ENCODE measurements at places on chromosomes 1 and 21.
A peak's percentile ranks its signal among the peaks of the same experiment; 100 is the strongest.

DNA sequence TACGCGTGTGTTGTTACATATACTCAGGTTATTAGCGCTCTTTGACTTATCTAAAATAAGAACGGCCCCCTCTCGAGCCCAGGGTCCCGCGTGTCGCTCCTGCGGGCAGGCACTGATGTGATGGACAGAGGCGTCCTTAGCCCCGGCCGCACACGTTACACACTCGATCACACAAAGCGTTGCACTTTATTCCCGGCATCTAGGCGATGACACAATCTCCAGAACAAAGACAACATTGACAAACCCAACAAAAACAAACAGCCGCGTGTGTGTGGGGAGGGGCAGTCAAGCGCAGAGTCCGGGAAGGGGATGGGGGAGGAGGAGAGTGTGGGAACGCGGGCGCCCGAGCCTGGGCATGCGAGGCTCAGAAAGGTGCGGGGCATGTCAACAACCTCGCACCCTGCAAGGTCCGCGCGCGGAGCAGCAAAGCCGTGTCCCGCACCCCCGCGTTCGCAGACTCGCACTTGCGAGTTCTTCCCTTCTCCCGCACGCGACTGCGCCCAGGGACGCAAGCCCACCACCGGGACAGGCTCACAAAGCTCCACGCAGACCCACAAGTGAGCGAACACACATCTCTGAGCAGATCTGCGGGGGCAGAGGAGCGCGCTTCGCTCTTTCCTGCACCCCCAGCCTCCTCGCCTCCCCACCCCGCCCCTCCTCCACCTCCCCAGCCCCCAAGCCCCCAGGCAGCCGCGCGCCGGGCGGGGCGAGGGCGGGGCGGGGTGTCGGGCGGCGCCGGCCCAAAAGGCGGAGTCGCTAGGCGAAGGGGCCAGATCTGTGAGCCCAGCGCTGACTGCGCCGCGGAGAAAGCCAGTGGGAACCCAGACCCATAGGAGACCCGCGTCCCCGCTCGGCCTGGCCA is at the start of gene EFNA1:
Gene EFNA1, plus strand, starts transcription at position 772 of the 862 bp plus-strand sequence. CDS start 102 bp downstream, outside the sequence.
- no peak for DNase-seq

DNA sequence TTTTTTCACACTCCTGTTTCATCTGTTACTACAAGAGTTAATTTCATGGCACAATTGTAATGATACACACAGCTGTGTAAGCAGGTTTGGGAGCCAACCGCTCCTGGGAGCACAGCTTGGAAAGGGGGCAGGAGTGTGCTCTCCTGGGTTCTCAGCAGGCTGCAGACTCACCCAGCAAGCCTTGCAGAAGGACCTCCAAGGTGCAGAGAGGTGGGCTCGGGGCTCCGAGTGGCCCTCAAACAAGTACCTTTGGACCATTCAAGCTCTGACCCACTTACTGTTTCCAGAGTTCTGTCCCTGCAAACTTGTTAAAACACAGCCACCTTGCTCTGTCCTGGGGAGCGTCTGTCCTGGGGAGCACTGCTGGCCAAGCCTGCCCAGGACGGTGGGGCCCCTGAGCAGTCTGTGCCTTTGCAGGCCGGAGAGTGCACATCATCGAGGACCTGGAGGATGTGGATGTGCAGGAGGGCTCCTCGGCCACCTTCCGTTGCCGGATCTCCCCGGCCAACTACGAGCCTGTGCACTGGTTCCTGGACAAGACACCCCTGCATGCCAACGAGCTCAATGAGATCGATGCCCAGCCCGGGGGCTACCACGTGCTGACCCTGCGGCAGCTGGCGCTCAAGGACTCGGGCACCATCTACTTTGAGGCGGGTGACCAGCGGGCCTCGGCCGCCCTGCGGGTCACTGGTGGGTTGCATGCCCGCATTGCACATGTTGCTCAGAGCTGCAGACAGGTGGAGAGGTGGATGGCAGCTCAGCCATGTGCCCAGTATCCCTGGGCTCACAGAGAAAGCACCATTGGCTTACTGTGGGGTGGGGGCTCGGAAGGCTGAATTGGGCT is 78.0 kb downstream of the OBSCN start:
- DNase-seq = no peak

GRCh38 chr21:31922881-31923280 is 50.1 kb downstream of the HUNK start:
- no peak for DNase-seq

GRCh38 chr21:17146426-17146825 is 366.4 kb upstream of the CXADR start:
- no peak for DNase-seq

DNA sequence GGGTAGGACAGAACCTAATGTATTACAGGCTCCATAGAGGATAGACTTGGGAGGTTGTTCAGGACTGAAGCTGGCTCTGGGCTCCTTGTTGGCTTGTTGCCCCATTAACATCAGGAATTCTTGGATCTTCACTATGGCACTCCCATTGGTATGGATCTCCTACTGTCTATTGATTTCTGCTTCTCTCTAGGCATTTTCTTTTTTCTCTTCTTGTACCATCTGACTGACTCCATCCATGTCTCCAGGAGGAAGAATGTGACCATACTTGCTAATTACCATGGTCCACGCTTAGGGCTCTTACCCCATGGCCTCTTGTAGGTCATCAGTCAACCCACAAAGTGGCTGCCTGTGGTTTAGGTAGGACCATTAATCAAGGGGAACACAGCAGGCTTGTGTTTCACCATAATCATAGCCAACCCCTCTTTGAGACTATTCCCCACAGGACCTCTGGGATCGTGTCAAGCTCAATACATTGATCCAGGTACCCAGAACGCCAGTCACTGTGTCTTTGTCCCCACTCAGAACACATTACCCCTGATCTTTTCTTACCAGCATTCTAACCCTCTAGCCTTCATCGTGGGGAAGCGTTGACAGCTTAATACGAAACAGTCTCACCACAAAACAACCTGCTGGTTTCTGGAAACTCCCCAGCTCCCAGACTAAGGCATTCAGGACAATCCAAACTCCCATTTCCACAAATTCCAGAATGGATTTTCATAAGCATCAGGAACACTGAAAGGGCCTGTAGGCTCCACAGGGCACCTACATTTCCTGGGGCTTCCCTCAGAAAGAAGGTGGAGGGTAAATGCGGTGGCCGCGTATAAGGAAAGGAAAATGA is 97.1 kb downstream of the ETS2 start:
- DNase-seq = no peak

- peak; percentile 96 for DNase-seq
Measured at GRCh38 chr1:234962340-234962989, 166.2 kb downstream of the TOMM20 start.

DNA sequence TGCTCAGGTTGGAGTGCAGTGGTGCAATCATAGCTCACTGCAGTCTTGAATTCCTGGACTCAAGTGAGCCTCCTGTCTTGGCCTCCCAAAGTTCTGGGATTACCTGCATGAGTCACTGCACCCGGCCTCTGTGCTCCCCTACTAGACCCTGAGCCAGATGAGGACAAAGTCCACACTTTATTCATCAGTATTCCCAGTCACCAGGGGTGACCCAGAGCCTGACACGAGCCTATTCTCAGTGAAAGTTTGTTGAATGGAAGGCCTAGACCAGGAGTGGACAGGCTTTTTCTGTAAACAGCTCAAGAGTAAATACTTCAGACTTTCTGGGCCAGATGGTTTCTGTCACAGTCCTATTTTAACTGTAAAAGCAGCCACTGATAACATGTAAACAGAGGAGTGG is 68.2 kb downstream of the MAB21L3 start:
- DNase-seq = no peak

DNA sequence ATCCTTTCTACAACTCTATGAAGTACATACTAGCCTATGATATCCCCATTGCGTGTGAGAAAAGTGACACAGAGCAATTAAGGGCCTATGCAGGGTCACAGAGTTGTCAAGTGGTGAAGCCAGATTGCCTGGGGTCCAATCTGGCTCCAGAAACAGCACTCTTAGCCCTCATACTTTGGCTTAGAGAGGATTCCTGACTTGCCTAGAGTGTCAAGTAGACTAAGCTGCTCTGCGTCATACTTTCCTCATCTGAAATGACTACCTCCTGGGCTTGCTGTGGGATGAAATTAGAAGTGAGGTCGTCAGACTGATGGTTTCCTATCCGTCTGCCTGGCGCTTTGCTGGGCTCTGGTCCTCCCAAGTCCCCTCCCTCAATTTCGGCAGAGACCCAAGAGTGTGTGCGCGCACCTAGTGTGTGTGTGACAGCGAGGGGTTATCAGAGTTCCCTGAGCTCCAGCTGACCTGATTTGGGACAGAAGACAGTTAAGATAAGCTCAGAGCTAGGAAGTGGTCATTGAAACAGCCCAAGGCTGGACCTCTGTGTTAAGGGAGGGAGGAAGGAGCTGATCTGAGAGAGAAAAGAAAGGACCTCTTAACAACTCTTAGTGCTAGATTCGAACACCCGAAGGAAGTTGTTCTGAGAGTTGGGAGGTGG is 5.4 kb upstream of the NUAK2 start:
- no peak for DNase-seq

DNA sequence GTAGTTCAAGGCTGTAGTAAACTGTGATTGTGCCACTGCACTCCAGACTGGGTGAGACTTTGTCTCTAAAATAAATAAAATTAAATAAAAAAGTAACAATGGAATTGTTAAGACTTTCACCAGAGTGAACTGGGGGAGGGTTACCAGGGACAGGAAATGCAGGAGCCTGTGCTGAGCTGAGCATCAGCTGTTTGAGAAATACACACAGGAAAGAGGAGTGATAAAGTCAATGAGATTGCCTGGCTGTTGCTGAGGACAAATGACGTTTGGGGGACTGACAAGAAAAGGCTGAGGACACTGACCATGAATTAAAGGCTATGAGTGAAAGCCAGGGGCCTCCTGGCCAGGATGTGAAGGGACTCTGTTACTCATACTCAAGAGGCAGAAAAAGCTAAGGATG is 226.3 kb downstream of the SETD4 start:
- no peak for DNase-seq

DNA sequence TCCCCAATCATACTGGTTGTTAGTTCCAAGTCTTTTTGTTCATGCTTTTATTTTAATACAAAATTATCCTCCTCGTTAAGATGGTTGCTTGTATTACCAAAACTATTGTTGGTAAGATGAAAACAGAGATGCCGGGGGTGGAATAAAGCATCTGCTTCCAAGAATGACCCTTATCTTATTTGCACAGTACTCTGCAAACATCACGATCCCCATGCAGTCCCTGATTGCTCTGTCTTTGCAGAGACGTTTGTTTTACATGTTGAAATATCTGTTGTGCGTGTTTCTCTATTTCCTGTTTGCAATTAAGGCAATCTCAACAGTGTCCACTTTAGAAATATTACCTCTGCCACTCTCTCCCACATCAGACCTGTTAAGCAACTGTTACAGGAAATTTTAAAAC is 141.3 kb upstream of the NCAM2 start:
- DNase-seq = no peak

GRCh38 chr1:94416901-94417727 is 1.1 kb upstream of the ABCD3 start:
- peak; percentile 14 for DNase-seq

- peak; percentile 83 for DNase-seq
Measured at GRCh38 chr21:43805275-43805800, 16.0 kb downstream of the RRP1 start.

GRCh38 chr21:31847761-31848160 is 25.1 kb upstream of the HUNK start:
- DNase-seq = peak; percentile 26

DNA sequence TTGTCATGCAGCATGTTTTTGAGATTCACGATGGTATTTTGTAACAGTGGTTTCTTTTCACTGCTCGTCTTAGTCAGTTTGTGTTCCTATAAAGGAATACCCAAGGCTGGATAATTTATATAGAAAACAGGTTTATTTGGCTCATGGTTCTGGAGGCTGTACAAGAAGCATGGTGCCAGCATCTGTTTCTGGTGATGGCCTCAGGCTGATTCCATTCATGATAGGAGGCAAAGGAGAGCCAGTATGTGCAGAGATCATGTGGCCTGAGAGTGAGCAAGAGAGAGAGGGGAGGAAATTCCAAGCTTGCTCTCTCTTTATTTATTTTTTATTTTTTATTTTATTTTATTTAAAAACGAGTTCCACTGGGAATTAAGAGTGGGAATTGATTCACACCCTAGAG is 2.0 kb upstream of the C21orf91 start:
- DNase-seq = no peak

DNA sequence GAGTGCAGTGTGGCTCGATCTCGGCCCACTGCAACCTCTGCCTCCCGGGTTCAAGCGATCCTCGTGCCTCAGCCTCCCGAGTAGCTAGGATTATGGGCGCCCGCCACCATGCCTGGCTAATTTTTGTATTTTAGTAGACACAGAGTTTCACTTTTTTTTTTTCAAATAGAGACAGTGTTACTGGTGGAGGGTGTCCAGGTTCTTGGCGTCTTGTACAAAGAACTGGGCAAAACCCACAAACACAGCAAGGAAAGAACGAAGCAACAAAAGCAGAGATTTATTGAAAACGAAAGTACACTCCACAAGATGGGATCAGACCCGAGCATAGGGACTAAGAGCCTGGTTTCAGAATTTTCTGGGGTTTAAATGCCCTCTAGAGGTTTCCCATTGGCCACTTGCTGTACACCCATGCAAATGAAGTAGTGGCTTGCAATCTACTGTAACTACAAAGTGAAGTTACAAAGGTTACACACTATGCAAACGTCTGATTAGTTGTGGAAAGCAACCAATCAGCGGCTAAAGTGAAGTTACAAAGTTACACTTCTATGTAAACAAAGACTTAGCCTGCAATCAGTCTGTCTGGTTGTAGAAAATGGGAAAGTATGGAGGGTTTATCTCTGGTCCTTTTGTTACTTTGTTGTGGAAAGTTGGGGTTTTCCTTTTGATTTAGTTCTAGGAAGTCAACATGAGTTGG is 199.1 kb downstream of the DYRK1A start:
- peak; percentile 11 for DNase-seq

- no peak for DNase-seq
Measured at GRCh38 chr21:25842925-25843324, 108.2 kb downstream of the GABPA start.

DNA sequence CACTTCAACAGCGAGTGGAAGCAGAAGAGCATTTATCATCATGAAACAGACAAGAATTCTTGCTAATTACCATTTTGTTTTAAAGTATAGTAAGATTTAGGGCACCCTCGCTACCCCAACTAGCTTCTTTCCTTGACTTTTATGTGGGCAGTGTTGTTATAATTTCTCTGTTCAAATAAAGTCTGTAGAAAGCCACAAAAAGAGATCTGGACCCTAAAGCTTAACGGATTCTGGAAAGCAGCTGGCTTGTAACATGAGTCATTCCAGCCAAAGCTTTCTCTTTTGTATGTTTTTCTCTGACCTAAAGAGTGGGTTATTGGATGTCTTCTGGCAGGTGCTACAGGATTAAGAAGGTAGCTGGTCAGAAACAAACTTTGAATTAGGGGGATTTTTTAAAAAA is 37.4 kb downstream of the RUNX1 start:
- DNase-seq = peak; percentile 81

GRCh38 chr21:45282283-45283034 is 5.2 kb downstream of the POFUT2 start:
- no peak for DNase-seq
